ENCODE measurements at places on chromosomes 11 and 22.

DNA sequence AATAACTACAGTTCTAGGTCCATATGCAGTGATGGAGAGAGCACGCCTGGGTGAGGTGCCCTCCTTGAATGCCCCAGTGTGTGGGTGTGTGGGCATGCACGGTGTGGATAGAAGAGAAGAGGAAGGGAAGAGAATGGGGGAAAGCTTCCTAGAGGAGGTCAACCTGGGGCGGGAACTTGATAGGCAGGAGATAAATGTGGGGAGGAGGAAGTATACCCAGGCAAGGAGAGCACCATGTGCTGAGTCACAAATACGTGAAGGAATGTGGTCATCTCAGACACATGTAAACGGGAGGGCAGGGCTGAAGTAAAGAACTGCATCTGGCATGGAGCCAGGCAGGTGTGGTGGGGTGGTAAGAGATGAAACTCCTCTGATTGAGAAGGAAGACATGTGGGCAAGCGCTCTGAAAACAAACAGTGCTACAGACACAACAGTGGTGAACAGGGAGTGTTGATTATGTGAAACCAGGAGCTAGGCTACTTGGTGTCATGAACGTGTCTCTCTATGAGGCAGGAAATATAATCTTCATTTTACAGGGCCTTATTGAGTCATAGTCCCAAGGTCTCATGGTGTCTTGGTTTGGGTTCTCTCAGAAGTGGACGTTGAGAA lies 61.5 kb upstream of the EED start:
- no peak for DNase-seq

DNA sequence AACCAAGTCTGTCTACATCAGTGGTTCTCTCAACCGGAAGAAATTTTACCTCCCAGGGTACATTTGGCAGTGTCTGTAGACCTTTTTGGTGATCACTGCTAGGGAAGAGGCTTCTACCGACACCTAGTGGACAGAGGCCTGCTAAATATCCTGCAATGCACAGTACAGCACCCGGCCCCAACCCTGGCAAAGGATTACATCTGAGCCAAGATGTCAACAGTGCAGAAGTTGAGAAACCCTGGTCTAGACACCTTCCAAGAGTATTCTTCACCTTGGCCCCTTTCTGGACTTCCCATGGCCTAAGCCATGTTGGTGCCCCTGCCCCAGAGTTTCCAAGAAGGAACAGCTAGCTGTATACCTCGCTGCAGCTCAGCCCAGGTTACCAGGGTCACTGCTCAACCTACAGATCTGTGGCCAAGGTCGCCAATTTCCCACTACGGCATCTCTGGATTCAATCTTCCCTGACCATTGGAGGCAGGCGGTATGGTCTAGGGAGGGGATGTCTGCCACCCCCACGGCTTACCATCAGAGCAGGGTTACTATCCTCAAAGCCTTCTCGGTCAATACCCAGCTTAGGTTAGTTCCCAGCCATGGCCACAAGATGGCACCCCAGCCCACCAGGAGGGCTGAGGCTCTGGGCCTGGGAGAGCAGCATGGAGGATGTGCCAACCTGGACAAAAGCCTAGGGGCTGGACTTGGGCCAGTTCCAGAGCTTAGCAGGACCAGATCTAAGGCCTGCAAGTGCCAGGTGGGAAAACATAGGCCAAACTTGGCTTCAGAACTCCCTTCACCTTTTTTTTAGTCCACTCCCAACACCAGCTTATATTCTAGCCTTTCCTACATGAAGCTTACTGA lies 3.7 kb upstream of the KCNC1 start:
- peak; percentile 62 for DNase-seq

- DNase-seq: peak; percentile 25
Measured at GRCh38 chr11:16863389-16863788, 124.9 kb downstream of the C11orf58 start.

DNA sequence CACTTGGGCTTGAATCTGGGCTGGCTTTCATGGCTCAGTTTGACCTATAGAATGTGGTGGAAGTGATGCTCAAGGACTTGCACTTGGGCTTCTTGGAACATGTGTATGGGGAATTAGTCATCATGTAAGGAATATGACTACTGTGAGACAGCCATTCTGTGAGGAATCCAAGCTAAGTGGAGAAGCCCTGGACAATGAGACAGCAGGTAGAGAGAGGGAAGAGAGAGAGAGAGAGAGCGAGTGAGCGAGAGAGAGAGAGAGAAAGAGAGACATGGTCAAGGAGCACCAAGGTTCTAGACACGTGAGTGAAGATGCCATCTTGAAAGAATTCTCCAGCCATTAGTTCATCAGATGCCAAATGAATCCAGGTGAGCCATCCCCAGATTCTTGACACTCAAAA lies 261.6 kb upstream of the SORL1-AS1 start:
- peak; percentile 67 for DNase-seq

- DNase-seq: peak; percentile 62
Measured at GRCh38 chr11:62004473-62004872, 37.0 kb upstream of the FTH1 start.

- peak; percentile 52 for DNase-seq
Measured at GRCh38 chr11:65438257-65439151, 15.9 kb downstream of the NEAT1 start.

- DNase-seq: peak; percentile 48
Measured at GRCh38 chr11:126282736-126283591, at the start of gene TIRAP. TSS of gene TIRAP (plus strand) at chr11:126283093. CDS start at chr11:126290895, 7,802 bp downstream.

DNA sequence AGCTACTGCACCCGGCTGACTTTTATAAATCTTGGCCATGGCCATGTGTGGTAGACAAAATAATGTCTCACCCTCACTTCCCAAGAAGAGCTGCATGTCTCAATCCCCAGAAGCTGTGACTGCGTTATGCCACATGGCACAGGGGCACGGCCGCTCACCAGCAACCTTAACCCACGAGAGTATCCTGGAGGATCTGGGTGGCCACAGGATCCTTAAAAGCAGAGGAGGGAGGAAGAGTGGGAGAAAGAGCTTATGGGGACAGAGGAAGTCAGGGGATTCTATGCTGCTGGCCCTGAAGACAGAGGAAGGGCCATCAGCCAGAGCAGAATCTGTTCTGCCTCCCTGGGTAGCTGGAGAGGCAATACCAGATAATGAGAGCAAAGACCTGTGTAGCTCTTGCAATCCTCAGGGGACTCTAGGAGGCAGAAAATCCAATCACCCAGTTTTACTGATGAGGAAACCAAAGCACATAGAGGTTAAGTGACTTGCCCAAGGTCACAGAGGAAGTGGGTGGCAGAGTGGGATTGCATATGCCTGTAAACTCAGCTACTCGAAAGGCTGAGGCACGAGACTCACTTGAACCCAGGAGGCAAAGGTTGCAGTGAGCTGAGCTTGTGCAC lies 55.3 kb downstream of the CELSR1 start:
- no peak for DNase-seq

GRCh38 chr11:120784566-120785251 lies 239.2 kb upstream of the TBCEL start:
- no peak for DNase-seq

- DNase-seq: no peak
Measured at GRCh38 chr11:123047266-123047946, 14.5 kb downstream of the HSPA8 start.

DNA sequence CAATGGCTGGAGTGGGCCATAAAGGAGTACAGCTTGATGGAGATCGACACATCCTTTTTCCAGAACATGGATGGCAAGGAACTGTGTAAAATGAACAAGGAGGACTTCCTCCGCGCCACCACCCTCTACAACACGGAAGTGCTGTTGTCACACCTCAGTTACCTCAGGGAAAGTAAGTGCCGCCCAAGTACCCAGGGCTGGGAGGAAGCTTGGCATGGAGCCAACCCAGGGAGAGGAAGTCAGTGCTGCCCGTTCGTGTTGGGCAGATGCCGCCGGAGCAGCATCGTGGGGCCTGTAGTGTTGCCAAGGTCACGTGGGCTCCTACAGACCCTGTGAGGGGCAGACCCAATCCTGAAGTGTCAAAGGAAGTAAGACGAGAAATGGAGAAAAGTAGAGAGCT lies 78.9 kb downstream of the FLI1 start:
- DNase-seq: no peak

- DNase-seq: no peak
Measured at GRCh38 chr11:63448646-63449045, 42.3 kb downstream of the PLAAT5 start.

DNA sequence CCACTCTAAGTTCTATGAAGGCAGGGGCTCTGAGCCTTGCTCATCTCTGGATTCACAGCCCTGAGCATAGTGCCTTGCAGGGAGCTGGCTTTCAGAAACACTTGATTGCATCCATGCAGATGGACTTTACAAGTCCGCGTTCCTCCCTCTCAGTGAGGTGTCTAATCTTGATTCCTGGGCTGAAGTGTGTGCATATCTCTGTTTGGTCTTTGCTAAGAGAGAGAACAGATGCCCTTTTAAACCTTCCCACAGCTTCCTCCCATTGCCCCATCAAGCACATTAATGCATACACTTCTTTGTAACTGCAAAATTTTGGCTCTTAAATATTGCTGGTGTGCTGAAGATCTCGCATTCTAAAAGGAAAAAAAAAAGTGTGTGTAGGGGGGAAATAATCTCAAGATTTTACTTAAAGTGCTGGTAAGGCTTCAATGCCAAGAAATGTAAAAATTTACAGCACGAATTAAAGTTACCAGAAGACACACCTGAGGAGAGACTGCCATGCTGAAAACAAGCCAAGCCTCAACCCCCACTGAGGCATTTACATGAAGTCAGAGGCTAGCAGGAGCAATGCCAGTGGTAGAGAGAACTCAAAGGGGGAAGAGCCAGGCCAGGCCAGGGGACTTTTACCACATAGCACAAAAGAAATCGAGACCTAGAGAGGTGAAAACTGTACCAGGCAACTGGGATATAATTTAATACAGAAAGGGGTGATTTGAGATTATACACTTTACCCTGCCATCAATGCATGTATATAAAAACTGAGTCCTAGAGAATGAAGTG lies 492.1 kb downstream of the SOX6 start:
- DNase-seq: no peak

GRCh38 chr22:37911697-37912096 lies 5.6 kb downstream of the MICALL1 start:
- DNase-seq: no peak

- DNase-seq: no peak
Measured at GRCh38 chr11:104098132-104098531, 61.7 kb downstream of the DDI1 start.

Measured in fibroblast of skin of right biceps (primary cell).